ENCODE measurements at places on chromosomes 1 and 21.

DNA sequence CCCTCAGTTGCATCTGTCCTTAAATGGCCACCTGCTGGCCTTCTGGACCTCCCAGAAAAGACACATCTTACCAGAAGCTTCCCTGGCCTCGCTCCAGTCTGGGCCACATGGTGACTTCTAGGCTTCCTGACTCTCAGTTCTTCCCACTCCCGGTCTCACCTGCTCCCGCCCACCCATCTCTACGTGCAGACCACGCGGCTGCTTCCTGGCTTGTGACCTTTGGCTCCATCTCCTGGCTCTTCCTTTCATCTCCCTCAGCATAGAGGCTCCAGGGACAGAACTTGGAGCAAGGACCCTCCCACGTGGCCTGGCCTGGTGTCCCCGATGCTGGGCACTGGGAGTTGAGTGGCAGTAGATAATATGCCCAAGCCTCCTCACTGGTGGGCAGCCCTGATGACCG is 124.9 kb upstream of the IRF2BP2 start:
- no peak for DNase-seq

DNA sequence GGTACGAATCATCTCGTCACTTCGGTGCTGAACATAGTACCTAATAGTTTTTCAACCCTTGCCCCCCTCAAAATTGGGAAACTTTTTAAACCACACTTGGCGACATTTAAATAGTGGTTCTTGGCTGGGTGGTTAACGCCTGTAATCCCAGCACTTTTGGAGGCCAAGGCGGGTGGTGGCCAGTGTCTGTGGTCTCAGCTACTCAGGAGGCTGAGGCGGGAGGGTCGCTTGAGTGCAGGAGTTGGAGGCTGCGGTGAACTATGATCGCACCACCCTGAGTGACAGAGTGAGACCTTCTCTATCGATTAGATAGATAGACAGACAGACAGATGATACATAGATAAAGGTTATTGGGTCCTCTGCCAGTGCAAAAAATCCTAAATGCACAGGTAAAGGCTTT is 55.5 kb upstream of the RASAL2 start:
- DNase-seq: no peak

DNA sequence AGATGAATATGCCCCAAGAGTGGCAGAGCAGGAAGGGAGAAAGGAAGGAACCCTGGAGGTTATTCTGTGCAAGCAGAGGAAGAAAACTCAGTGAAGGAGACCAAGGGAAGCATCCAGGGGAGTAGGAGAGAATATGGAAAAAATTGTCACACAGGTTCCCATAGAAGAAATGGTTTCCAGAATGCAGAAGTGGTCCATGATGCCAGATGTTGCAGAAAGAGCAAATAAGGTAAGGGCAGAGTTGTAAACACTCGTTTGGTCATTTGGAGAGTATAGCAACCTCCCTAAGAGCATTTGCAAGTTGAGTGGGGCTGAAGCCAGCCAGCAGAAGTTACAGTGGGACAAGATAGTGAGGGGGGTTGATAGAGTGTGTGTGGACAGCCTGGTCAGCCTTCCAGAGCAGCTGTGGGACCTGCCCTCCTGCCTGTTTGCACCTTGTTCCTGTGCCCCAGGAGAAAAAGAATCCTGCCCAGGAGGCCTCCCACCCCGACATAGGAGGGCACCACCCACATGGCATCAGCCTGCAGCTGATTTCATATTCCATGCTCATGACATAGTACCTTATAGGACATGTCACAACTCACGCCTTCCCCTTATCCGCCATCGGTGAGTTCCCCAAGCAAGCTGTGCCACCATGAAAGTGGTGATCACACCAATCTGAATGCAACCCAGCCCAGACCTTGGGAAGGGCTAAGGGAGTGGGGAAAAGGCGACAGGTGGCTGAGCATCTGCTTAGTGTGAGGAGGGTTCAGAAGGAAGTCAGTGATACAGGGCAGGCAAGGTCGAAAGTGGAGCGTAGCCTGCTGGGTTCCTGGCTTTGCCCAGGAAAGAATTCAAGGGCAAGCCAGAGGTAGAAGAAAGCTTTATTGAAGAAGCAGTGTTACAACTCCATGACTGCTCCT is 8.2 kb upstream of the NEK2 start:
- DNase-seq: no peak

DNA sequence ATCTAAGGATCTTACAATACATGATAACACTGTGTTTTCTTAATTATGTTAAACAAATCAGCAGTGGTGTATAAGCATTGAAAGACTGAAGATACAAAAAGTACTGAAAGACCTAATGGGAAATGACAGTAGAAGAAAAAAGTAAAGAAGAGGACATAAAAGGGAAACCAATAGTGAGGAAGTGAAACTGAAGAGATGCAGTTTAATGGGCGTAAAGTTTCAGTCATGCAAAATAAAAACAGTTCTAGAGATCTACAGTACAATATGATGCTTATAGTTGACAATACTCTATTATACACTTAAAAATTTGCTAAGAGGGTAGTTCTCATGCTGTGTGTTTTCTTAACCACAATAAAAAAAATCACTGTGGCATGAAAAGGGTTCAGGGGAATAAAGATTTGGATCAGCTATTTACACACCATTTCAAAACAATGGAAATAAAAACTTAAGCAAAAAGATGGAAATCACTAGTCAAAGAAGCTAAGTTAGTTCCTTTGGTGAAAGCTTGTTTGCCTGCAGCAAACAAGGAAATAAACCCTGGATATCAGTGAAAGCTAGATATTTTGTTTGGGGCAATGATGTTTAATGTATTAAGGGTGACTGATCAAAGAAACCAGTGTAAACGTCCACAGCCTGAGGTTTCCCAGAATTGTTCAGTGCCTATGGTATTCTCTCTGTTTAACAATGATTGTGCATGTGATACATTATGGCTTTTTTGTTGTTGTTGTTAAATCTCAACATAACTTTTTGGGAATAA is 1160.8 kb upstream of the ADGRL2 start:
- DNase-seq: no peak

- DNase-seq: no peak
Measured at GRCh38 chr1:75841421-75841820, 44.7 kb downstream of the MSH4 start.

DNA sequence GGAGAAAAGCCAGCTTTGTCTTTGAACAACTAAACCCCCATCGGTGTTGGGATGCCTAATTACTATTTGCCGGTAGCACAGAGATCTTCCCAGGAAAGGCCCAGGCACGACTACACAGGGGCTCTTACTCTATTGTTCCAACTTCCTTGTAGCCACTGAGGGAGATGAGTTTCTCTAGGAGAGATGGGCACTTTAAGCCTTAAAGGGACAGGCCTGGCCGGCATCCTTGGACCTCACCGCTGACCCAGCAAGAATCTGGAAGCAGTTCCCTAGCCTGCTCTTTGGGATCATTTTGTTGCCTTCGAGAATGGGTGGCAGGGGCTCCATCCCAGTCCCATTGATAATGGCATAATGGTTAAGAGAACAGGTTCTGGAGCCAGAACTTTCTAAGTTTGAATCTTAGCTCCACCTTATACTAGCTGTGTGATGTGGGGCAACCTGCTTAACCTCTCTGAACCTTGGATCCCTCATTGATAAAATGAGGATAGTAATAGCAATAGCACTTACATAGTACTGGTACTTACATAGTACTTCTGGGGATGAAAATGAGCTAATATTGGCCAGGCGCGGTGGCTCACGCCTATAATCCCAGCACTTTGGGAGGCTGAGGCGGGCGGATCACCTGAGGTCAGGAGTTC is 239.1 kb upstream of the TMEM51 start:
- DNase-seq: no peak

GRCh38 chr1:87368907-87369306 is 40.2 kb downstream of the LMO4 start:
- DNase-seq: no peak

All from left hindlimb (tissue), 1 donor.